ENCODE measurements at places on chromosomes 2 and 18. TPM values are rescaled to one million over a fixed set of nuclear protein-coding genes. Genes with fewer than 3 reads are reported as not detected.

- DNase-seq = no peak
Observed at GRCh38 chr2:231935207-231935524, 9.0 kb upstream of the NPPC start.

Gene PROC
- total RNA-seq = not detected

GRCh38 chr18:67135981-67136380 lies 380.5 kb downstream of the DSEL start:
- DNase-seq = no peak

DNA sequence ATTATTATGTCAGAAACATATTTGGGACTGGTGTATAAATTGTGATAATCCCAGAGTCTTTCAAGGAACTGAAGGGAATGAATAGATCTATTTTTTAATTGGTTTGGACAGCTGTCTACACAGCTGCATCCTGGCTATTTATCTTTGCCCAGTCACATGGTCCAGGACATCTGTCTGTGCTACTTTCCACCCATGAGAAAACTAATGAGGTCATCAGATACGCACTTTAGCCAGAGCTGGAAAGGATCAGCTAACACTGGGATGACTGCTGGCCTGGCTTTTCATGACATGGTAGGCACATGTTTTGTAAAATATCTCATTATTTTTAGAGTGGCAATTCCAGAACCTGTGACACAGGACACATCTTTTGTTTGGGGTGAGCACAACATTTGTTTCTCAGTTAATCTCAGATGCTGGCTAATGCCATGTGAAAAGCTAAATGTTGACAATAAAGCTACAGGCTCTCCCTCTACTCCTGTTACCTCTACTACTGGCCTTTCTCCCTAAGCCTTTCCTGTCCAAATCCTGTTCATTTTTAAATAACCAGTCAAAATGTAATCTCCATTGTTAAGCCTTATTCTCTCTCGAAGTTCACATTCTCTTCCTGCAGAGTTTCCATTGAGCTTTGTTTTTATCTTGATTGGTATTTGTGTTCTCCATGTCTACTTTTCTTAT lies 500.7 kb downstream of the RIT2 start:
- DNase-seq = no peak

DNA sequence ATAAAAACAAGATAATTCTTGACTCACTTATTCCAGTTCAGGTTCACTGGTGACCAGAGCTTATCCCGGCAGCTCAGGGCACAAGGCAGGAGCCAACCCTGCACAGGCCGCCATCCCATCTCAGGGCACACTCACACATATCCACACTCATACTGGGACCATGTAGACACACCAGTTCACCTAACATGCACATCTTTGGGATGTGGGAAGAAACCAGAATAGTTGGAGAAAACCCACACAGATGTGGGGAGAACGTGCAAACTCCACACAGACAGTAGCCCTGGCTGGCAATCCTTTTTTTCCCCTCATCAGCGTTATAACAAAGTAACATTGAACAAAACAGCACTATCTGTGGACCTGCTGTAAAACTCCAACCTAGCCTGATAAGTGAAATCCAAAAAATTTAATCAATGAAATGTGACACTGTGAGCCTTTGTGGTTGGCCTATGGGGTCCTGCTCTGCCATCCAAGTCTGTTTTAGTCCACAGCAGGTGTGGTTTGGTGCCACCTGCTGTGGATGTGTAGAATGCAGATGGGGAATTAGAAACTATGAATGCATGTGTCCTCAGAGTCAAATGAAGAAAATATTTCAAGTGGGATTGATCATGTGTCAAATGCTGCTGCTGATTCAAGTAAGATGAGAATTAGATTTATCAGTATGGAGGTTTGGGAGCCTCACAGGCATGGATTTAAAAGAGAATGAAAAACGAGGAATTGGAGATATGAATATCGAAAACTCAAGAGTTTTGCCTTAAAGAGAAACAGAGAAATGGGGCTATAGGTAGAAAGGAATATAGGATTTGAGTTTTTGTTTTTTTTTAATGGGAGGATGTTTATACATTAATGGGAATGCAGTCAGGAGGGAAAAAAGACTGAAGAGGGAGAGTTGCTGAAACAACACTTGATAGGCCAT lies 47.0 kb downstream of the UGP2 start:
- peak; percentile 63 for DNase-seq

- DNase-seq = no peak
Observed at GRCh38 chr18:31821545-31822171, 61.0 kb upstream of the SLC25A52 start.

DNA sequence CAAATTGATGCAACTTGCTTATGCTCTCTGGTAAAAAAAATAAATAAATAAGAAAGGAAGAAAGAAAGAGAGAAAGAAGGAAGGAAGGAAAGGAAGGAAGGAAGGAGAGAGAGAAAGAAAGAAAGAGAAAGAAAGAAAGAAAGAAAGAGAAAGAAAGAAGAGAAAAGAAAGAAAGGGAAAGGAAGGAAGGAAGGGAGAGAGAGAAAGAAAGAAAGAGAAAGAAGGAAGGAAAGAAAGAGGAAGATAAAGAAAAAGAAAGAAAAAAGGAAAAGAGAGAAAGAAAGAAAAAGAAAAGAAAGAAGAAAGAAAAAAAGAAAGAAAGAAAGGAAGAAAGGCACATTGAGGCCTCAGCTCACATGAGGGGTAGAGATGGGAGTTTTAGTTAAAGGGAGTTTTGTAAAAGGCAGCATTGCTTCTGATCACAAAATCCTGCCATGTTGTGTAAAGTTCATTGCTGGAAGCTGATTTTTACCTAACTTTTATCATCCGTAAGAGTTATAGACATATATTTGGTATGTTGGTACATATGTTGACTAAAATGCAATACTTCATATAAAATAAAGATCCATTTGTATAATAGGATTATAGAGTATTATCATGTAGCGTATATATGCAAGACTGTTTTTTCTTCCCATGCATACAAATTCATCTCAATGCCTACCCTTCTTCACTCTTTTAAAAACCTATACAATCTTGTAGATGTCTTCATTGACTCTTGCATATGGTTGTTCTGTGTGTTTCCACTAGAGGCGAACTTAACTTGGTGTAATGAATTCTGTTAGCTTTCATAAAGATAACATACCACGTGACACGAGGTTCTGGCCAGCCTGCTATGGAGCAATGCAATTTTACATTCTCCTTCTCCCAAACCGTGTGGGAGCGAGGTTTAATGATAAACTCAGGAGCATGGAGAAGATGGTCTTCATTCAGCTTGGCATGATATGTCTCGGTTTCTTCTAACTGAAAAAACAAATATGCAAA lies 32.8 kb downstream of the MYOM1 start:
- DNase-seq = no peak

- DNase-seq = no peak
Observed at GRCh38 chr2:287471-287885, 413 bp downstream of the ALKAL2 start.

DNA sequence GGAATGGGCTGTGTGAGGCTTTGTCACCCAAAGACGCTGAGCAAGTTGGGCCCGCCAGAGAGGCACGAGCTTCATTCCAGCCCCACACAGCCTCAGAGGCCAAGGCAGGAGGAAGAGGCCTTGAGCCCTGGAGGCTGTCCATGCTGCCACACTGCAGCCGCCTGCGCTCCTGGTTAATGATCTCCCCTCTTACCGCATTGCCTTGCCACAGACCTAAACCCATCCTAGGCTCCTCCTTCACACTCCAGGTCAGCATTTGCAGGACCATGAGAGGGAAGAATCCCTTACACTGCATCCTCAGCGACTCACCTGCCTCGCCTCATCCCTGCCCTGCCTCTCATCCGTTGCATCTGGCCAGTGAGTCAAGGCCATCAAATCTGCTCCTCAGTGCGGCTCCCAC lies 24.6 kb downstream of the KIF3C start:
- DNase-seq = no peak

DNA sequence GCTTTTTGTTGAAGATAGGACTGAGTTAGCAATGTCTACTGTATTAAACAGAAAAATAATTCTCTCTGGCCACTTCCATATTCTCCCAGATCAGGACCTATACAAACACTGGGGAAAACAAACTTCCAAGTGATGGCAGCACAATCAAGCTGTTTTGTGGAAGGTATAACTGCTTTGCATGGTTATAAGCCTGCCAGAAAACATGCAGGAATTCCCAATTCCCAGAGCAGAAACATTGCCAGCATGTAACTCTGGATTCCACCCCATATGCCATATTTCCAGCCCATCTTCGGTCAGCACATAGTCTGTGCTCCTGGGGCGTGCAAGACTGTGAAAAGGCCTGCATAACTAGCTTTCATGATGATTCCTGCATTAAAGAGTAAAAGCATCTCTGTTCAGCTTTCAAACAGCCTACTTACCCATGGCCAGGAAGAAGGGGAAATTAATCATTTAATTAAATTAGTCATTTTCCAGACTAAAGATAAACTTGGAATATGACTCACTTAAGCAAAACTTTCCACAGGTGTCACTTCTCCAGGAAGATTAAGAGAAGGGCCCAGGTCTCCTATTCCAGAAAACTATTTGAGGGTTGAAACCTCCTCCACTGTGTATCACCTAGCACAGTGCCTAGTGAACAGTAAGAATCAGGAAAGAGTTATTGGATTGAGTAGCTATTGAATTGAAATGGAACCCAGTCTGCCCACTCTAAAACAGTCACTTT lies 280.5 kb downstream of the NRXN1 start:
- no peak for DNase-seq

GRCh38 chr2:27159271-27159670 lies 10.5 kb downstream of the TCF23 start:
- DNase-seq = no peak

Gene SCYGR2
- not detected for total RNA-seq

Gene CXCR2
- total RNA-seq = not detected

- no peak for DNase-seq
Observed at GRCh38 chr2:96959406-96960110, 26.8 kb downstream of the FAM178B start.

GRCh38 chr2:120044336-120044735 lies 31.5 kb downstream of the EPB41L5 start:
- no peak for DNase-seq

DNA sequence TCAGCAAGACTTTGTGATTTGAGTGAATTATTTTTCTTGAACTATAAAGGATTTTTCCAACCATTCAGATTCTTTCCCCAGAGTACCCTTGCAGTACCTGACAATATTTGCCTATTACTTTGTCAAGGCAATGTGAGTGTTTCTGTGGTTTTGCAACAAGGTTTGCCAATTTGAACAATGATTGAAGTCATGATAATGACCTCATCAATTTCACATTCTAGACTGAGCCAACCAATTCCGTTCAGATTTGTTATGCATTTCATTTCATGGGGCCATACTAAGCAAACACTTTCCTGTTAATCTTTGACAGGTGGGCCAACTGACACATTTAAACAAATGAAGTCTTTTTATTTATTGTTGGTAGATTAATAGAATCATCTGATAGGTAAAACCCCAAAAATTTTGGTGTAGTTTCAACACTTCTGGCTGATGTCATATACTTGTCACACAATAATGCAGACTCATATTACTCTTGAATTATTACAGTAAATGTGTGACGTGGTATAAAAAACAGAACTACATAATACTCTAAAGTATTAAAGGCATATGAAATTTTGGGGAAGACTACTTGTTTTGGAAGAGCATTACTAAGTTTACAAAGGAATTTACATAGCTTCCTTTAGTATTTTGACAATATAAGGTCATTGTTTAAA lies 526.4 kb downstream of the DPP10 start:
- DNase-seq = no peak

Gene SPIRE1
- 5.1 TPM for total RNA-seq

Gene SMYD1
- total RNA-seq = not detected

DNA sequence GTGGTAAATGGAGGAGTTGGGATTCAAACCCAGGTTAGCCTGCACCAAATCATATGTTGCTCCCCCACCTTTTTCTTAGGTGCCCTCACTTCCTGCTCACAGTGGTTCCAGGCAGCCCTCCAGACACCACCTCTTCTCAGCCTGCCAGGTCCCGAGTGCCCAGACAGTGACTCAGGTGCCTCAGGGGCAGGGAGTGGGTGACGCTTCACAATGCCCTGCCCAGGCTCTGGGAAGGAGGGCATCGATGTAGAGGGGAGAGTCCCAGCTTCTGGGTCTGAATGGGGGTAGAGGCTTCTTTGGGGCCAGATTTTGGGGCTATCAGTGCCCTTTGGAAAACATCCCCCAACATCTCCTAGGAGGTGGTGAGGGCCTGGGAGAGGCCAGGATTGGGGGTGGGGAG lies 5.2 kb upstream of the DNAJB2 start:
- no peak for DNase-seq

Gene LHCGR
- not detected for total RNA-seq

DNA sequence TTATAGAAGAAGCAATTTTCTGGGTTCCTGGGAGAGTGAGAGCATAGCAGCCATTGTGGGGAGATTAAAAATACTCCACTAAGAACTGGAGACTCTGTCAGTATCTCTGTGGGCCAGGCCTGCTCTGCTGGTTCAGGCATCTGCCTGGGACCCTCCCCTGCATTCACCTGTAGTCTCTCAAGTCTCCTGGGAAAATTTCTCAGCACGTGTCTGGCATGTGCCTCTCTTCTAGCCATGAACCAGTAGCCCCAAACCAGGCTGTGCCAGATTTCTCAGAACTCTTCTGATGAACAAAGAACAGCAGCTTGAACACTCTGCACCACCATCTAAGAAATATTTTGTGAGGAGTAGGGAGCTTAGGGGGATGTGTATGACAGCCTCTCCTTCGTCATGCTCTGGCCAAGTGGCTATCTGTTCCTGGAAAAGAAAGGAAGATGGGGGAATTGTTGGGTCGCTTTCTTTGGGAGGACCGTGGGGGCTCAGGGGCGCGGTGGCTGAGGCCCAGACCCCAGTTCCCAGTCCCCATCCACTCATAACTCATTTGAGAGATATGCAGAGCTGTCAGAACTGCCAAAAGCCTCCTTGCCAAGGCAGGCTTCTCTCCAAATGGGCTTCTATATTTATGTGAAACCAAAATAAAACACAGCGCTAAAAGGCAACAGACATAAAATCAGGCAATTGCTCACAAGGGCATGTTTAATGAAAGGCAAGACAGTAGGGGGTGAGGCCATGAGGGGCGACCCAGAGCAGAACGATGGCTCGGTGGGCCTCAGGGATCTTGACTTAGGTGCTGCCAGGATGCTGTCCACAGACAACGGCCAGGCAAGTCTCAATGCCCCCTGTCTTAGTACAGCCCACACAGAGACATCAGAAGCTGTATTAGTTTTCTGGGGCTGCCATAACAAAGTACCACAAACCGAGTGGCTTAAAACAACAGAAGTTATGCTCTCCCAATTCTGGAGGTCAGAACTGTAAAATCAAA lies 114.7 kb upstream of the TNP1 start:
- DNase-seq = no peak

DNA sequence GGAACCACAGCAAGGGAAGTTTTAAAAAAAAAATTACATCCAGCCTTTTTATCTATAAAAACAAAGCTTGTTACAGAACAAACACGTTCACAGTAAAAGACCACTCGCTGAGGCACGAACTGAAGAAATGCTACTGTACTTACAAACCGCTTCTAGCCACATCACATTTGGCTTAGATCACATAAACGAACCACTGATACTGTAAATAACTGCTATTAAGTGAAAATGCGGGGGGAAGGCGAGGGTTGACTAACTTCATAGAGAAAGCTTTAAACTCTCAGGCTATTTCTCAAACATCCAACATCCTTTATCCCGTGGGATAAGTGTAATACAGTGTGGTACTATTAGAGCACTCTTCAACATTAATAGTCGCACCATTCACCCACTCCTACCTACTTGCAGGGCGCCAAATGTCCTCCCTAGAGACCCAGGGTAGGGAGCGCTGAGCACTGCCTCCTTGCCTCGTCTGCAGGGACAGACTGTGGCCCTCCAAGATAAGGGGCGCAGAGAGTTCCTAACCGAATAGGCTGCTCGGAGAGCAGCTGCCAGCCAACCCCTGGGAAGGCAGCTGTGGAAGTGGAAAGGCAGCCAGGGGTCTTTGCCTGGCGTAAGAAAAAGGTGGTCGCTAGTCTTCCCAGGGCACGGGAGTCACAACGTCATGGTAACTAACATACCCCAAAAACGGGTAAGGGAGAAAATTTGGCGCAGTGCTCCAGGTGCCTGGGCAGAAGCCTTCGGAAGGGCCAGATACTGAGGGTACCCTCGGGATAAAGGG lies 854 bp downstream of the GPR155 start:
- peak; percentile 52 for DNase-seq

Measured in activated CD4-positive, alpha-beta memory T cell treated with anti-CD3 and anti-CD28 coated beads for 36 hours (primary cell).